ENCODE measurements at places on chromosomes 12 and 14.

GRCh38 chr12:6442836-6443235, 1.9 kb upstream of the CD27 start:
- no peak for DNase-seq
- H3K27me3 ChIP-seq, result no peaks in the 10 kb centered on the region
- H3K4me1 ChIP-seq, result no peaks in the 10 kb centered on the region

GRCh38 chr12:119239040-119239439, 60.3 kb downstream of the HSPB8 start:
- peaks cover 9% of the 10 kb centered on the region for H3K27me3 ChIP-seq
- no peaks in the 10 kb centered on the region for H3K4me1 ChIP-seq
- H3K36me3 ChIP-seq, result no peaks in the 10 kb centered on the region
- H3K4me3 ChIP-seq, result no peak overlapping the region

- peaks cover 15% of the 10 kb centered on the region for H3K4me1 ChIP-seq
- peaks cover 36% of the 10 kb centered on the region for H3K36me3 ChIP-seq
- DNase-seq, result no peak
- H3K27ac ChIP-seq, result peak overlapping the region; percentile 71
- no peak overlapping the region for H3K4me3 ChIP-seq
These were observed 11.6 kb upstream of the NEK9 start for GRCh38 chr14:75138492-75138891.

DNA sequence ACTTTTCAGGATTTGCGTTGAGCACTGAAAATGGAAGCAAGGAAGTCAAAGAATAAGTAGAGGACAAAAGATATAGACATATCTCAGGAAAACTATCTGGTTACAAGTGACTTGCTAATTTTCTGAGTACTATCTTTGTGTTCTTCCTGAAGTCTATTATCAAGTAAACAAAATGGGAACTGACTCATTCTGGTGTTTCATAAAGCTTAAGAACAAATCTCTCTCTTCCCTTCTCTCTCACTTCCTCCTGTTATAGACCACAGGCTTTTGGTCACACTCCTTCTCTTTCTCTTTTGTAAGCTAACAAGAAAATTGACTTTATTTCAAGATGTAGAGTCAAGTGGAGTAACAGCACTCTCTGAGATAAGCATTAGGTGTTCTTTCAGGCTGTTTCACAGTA, 406.6 kb upstream of the SYT1 start:
- no peak overlapping the region for H3K4me3 ChIP-seq
- no peaks in the 10 kb centered on the region for H3K4me1 ChIP-seq
- no peaks in the 10 kb centered on the region for H3K36me3 ChIP-seq
- no peaks in the 10 kb centered on the region for H3K27me3 ChIP-seq
- DNase-seq, result no peak

DNA sequence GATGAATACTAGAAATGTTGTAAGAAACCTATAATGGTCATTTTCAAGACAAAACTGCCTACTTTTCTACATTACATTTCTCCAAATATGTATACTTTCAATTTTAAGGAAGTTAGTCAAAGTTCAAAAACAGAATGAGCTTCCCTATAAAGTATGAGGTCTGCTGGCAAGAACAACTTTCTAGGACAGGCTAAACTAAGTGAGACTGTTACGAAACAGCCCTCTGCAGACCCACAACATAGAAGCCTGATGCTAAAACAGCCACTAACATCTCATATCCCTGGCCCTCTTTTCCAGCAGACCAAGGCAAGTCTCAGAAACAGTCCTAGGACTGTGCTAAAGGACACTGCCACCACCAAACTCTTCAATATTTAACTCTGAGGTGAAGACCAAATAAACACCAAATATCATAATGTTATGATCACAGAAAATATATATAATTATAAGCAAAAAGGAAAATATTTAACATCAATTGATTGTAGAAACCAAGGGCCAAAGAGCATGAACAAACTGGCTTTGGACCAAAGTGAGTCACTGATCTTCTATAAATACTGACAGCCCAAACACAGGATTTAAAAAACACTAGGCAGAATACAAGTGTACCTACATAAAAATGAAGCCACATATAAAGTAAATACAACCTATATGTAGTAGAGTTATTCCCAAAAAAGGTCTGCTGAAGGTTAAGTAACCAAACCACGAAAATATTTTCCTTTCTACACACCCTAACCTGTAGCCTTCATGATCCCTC, 27.7 kb downstream of the PPP4R3A start:
- no peaks in the 10 kb centered on the region for H3K27me3 ChIP-seq
- H3K27ac ChIP-seq, result peak overlapping the region; percentile 24
- H3K4me1 ChIP-seq, result no peaks in the 10 kb centered on the region

DNA sequence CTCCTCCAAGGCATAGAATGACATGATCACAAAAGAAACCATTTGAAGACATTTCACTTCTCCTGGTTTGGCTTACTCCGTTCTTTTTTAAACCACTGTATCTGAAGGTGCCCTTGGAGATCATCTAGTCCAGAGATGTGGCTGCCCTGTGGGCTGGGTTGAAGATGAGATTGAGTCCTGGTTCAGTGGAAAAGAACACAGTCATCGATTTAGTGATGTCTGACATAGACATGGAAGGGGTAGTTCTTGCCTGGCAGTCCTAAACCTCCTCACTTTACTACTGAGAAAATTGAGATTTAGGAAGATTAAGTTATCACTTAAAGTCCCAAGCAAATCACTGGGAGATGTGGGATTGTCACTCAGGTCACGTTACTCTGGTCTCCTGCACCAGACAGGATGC, 2.8 kb downstream of the VSIG10 start:
- H3K27me3 ChIP-seq, result no peaks in the 10 kb centered on the region
- no peaks in the 10 kb centered on the region for H3K36me3 ChIP-seq
- H3K4me3 ChIP-seq, result no peak overlapping the region
- DNase-seq, result no peak
- no peak overlapping the region for H3K27ac ChIP-seq

DNA sequence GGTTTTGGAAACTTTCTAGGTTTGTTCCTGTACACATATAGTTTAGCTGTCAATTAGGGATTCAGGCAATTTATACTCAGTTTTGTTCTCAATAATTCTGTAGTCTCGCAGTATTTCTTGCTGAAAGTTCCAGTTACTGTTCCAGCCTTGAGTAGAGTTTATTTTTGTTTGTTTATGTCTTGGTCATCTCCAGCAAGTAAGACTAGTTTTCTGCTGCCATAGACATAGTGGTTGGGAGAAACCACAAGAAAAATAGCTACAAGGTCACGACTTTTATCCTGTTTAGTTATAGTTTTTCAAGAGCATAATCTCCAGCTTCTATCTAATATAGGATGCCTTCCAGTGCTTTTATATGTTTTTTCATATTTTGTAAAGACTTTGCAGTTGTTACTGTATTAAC, 99.6 kb upstream of the FOXG1 start:
- DNase-seq, result no peak
- no peak overlapping the region for H3K4me3 ChIP-seq
- H3K36me3 ChIP-seq, result no peaks in the 10 kb centered on the region
- H3K4me1 ChIP-seq, result peaks cover 5% of the 10 kb centered on the region
- H3K27me3 ChIP-seq, result no peaks in the 10 kb centered on the region
- H3K27ac ChIP-seq, result no peak overlapping the region

GRCh38 chr12:121112496-121112895, 20.2 kb upstream of the P2RX7 start:
- no peak overlapping the region for H3K4me3 ChIP-seq
- no peaks in the 10 kb centered on the region for H3K4me1 ChIP-seq
- no peaks in the 10 kb centered on the region for H3K36me3 ChIP-seq

DNA sequence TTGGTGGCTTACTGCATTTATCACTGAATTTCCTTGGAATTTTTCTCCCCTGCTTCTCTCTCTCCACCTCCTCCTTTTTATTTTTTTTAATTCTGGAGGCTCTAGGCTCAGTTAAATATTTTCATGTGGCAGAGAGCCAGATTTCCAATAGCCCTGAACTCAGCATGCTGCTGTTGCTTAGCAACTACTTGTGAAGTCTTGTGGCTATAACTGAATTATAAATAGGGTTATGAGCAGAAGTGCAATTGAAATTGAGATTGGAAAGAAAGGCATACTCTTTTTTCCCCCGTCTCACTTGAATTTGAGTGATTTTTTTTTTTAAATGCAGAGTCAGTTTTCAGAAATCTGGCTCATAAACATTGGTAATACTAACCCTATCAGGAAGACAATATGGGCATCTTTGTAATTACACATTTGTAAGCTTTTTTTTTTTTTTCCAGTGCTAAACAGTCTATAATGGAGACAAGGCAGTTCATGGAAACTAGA, 38.3 kb downstream of the ATF7IP start:
- H3K27me3 ChIP-seq, result no peaks in the 10 kb centered on the region
- H3K4me1 ChIP-seq, result peaks cover 41% of the 10 kb centered on the region
- peak overlapping the region; percentile 20 for H3K4me3 ChIP-seq
- DNase-seq, result no peak

GRCh38 chr12:26523708-26524150, 309.3 kb downstream of the ITPR2 start:
- peaks cover 7% of the 10 kb centered on the region for H3K4me1 ChIP-seq
- peak overlapping the region; percentile 13 for H3K27ac ChIP-seq
- H3K36me3 ChIP-seq, result peaks cover 29% of the 10 kb centered on the region
- H3K27me3 ChIP-seq, result no peaks in the 10 kb centered on the region

GRCh38 chr14:34439090-34439489, 22.9 kb downstream of the SPTSSA start:
- peaks cover 13% of the 10 kb centered on the region for H3K36me3 ChIP-seq
- H3K27me3 ChIP-seq, result no peaks in the 10 kb centered on the region
- no peak overlapping the region for H3K27ac ChIP-seq
- no peak for DNase-seq
- peaks cover 13% of the 10 kb centered on the region for H3K4me1 ChIP-seq

GRCh38 chr14:74350928-74351323, 2.7 kb downstream of the VRTN start:
- no peak overlapping the region for H3K27ac ChIP-seq
- no peak overlapping the region for H3K4me3 ChIP-seq
- peaks cover 12% of the 10 kb centered on the region for H3K4me1 ChIP-seq
- DNase-seq, result no peak

DNA sequence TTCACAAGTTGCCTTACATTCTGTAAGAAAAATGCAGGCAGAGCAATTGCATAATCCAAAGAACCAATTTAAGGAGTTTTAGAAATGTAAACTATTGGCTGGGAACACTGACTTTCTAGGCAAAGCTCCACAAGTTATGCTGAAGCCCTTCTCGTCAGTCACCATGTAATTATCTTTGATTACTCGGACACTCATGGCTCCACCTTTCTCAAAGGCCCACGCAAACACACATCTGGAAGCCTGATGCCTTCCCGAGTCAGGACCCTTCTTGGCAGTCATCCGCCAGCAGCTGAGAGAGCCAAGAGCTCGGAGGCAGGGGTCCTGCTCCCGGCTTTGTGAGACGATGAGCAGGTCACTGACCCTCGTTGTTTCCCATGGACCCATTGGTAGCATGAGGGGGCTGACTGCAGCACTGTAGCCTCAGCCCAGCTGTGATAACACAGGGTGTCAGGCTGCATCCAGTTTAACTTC, 202.2 kb downstream of the TMEM132D start:
- no peak for DNase-seq
- H3K27ac ChIP-seq, result no peak overlapping the region
- H3K27me3 ChIP-seq, result no peaks in the 10 kb centered on the region
- H3K4me3 ChIP-seq, result no peak overlapping the region

DNA sequence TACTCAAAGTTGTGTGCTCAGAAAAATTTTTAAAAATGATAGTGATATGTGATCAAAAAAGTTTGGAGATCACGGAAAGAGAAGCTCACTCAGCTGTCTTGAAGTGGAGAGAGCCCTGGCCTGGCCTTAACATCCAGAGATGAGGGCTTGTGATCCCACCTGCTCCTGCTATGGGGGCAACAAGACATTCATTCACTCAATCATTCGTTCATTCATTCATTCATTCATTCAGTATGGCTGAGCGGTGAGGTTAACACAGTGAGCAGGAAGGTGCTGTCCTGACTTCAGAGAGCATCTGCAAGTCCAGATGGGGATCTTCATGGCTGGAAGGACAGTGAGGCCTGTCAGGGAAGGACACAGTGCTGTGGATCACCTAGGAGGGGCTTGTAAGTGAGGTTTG, 112.3 kb downstream of the SLC25A47 start:
- no peak for DNase-seq
- no peaks in the 10 kb centered on the region for H3K36me3 ChIP-seq
- no peaks in the 10 kb centered on the region for H3K27me3 ChIP-seq
- H3K4me3 ChIP-seq, result no peak overlapping the region

- no peak overlapping the region for H3K27ac ChIP-seq
- no peak overlapping the region for H3K4me3 ChIP-seq
- DNase-seq, result no peak
- no peaks in the 10 kb centered on the region for H3K27me3 ChIP-seq
These were observed 749.0 kb downstream of the MED13L start for GRCh38 chr12:115528466-115528865.

GRCh38 chr12:50482571-50482970, 22.2 kb upstream of the DIP2B start:
- no peak for DNase-seq
- H3K4me3 ChIP-seq, result no peak overlapping the region
- no peak overlapping the region for H3K27ac ChIP-seq
- H3K36me3 ChIP-seq, result peaks cover 2% of the 10 kb centered on the region

- DNase-seq, result no peak
- no peaks in the 10 kb centered on the region for H3K27me3 ChIP-seq
- no peaks in the 10 kb centered on the region for H3K4me1 ChIP-seq
These were observed 35.1 kb downstream of the EIF2S3B start for GRCh38 chr12:10540776-10541205.

GRCh38 chr14:51535443-51536044, 116.2 kb upstream of the FRMD6 start:
- H3K27ac ChIP-seq, result no peak overlapping the region
- DNase-seq, result no peak
- H3K4me1 ChIP-seq, result peaks cover 29% of the 10 kb centered on the region
- no peaks in the 10 kb centered on the region for H3K27me3 ChIP-seq
- no peaks in the 10 kb centered on the region for H3K36me3 ChIP-seq

DNA sequence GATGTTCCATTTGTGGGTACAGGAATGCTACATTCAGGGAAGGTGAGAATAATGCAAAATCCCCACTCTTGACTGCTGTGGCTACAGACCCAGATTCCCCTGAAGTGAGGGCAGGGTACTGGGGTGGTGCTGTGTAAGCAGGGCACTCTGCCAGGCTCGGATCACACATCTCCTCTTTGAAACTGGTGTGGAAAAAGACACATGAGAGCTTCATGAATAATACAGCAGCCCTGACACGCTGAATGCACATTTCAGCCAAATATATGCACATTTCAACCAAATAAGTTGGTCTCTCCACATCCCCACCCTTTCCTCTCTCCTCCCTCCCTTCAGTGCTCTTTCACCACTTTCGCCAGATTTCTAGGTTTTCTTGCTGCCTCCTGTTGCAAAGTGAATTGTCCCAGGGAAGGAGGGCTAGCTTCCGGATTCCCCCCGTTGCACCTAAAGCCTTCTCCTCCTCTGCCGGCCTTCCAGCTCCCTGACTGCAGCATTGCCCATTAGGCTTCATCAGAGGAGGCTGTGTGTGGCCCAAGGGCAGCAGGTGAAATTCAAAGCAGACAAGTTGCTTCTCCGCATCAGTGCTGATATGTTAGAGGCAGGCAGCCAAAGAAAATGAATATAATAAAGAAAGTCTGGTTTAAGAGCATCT, 118.2 kb upstream of the TMCC3 start:
- peaks cover 32% of the 10 kb centered on the region for H3K4me1 ChIP-seq
- no peaks in the 10 kb centered on the region for H3K36me3 ChIP-seq
- no peak overlapping the region for H3K4me3 ChIP-seq
- no peak overlapping the region for H3K27ac ChIP-seq
- no peak for DNase-seq

All from mesothelial cell of epicardium (in vitro differentiated cells).